ENCODE measurements at places on chromosomes 13 and 19.

DNA sequence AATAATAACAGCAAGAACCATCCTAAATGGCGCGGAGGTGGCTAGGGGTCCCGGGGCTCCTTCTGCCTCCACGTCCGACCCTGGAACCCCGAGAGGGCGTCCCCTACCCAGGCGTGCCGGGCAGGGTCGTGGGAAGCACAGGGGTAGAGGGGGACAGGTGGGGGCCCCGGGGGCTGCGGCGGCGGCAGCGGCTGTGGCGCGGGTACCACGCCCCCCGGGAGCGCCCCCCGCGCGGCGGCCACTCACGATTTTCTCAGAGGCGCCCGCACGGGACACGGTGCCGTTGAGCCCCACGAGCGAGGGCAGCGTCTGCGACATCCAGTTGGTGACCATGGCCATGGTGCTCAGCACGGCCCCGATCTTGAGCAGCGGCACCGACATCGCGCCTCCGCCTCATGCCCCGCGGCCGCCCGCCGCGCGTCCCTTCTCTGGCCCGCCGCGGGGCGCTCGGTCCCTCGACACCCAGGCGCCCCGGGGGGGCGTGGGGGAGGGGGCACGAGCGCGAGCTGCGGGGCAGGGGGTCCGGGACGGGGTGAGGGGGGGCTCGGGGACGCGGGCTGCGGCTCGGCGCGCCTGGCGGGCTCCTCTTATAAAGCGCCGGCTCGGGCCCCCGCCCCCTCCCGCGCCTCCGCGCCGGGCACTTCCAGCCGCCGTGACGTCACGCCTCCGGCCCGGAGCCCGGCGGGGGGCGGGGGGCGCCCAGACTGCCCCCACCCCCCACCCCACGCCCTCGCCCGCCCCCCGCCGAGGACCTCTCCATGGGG, 22.9 kb downstream of the OLFM2 start:
- no peak for DNase-seq

DNA sequence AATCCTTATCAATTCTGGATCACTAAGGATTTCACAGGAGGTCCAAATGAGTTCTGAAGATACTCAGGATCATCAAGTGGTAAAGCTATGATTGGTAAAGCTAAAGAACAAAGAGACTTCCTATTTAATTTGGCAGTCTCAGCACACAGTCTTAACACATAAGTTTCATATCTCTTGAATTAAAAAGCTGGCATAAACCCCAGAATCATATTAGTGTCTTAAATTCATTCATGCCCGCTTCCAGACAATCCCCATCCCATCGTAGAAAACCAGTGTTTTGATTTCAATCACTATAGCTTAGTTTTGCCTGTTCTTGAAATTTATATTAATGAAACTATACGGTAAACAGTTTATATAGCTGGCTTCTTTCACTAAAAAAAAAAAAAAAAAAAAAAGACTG, 278.7 kb downstream of the DIAPH3 start:
- no peak for DNase-seq

DNA sequence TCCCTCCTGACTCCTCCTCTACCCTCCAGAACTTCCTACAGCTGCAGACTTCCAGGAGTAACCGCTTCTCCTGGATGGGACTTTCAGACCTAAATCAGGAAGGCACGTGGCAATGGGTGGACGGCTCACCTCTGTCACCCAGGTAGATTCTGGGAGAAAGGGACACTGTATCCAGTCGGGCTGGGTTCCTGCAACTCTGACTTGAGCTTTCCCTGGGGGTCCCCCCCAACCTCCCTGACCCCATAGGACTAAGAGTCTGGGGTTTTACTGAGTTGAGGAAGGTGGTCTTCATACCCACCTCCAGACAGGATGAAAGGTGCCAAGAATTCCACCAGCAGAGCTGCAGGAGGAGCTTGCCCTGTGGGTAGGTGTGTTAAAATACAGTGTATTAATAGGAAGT, 4.4 kb downstream of the CLEC4M start:
- DNase-seq, result no peak

DNA sequence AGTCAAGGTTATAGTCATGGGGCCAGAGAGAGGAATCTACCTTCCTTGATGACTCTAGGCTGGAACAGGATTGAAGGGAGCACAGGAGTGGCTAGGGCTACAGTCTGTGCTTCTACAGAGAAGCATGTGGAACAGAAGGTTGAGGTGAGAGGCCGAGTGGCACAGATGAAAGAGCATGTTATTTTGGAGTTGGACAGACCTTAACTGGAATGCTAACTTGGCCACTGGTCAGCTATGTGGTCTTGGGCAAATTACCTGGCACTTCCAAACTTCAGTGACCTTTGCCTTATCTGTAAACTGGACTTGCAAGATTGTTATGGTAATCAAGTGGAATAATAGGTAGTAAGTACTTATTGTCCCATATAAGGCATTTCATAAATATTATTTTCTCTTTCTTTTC, 252.7 kb downstream of the KCNRG start:
- no peak for DNase-seq

DNA sequence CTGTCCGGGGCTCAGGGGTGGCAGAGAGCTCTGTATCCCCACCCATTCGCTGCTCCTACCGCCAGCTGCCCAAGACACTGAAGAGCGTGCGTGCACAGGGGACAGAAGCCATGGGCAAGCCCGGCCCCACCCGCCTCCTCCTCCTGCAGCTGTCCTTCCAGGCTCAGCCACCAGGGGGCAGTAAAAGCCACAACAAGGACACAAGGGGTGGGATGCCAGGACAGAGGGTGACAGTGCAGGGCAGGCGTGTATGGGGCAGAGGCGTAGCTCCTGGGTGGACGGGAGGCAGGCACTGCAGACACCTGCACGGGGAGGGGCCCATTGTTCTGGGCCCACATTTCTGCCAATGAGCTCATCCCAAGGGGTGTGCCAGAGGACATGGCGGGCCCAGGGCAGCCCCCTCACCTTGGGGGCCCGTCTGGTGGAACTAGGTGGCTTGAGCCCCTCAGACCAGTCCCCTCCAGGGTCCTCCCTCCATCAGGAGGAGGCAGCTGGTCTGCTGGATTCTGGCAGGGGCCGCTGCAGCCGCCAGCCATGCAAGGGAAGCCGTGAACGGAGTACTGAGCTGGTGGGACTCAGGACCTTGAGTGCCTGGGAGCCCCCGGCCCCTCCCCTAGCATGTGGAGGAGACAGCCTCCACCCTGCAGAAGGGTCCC, 61.2 kb downstream of the MLLT1 start:
- peak; percentile 54 for DNase-seq

Measured in activated CD8-positive, alpha-beta memory T cell treated with anti-CD3 and anti-CD28 coated beads for 1 hour (primary cell).